Pancreas (tissue), 10 donors: ENCODE measurements at places on chromosomes 4 and X. TPM values are rescaled to one million over a fixed set of nuclear protein-coding genes. Genes with fewer than 3 reads are reported as not detected.

GRCh38 chrX:23497919-23498318, 163.3 kb downstream of the PTCHD1 start:
- DNase-seq = no peak

DNA sequence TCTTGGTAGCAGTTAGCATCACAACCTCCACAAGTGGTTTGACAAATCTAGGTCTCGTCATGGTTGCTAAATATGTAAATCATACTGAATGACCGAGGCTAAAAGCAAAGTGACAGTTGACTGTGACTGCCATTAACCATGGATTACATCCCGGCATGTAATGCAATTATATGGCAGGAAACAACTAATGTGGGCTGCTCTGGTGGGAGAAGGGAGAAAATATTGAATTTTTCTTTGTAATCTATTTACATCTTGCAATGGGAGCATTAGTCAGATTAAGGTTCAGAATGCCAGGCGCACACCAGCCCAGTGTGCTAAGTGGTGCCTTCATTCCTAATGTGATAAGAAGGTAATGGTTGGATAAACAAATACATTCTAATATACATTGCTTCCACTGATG, 35.8 kb downstream of the UNC5C start:
- no peak for DNase-seq

GRCh38 chr4:127509155-127509554, 123.6 kb upstream of the INTU start:
- DNase-seq = no peak

DNA sequence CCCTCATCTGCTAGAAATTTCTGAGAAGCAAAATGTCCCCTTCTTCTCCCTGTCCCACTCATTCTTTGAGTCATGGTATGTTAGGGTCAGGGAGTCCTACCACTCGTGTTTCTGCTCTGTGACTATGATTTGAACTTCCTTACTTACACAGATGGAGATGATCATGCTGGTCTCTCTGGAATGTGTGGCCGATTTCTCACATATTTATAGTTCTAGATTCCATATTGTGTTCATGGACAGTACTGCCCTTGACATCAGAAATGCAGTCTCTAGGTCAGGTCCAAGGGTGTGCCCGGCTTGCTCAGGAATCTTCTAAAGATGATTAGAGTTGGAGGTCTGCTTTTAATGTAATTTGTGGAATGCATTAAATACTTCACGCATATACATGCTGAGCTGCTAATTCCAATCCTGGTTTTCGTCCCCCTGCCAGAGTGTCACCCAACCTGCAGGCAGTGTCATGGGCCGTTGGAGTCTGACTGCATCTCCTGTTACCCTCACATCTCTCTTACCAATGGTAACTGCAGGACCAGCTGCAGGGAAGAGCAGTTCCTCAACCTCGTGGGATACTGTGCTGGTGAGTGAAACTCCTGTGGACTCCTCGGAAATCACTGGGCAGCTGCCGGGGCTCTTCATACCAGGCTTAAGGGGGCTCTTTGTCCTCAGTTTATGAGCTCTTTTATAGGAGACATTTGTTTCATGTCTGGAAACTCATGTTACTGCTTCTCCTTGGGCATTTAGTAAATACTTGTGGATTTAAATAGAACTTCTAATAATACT, 214.1 kb upstream of the ANXA3 start:
- no peak for DNase-seq

DNA sequence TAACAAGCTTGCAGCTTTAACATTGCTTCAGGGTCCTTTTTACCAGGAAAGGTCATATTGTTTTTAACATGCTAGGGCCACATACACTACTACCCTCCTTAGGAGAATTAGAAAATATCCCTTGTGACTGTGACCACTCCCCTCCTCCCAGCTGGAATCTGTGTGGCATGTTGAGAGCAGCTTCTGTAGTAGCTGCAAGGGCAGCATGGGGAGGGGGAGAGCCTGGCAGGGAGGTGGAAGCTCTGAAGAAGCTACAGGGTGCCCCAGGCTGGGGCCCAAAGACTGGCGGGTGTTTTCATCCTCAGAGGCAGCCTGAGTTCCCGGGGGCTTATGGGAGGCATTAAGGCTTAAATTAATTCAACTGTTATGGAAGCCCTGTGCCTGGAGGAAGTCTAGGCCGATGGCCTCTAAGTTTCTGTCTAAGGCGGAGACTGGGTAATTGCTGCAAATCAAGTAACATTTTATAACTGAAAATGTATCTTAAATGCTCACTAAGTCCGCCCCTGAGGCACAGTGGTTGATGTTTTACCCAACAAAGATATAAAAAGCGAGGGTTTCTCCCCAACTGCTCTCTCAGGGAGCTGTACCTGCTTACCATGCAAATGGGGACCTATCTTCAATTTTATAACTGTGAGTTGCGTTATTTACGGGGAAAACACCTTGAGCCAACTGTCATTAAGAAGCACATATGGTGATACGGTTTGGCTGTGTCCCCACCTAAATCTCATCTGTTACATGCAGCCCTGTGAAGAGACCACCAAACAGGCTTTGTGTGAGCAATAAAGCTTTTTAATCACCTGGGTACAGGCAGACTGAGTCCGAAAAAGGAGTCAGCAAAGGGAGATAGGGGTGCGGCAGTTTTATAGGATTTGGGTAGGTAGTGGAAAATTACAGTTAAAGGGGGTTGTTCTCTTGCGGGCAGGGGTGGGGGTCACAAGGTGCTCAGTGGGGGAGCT, 37.4 kb upstream of the STS start:
- no peak for DNase-seq

DNA sequence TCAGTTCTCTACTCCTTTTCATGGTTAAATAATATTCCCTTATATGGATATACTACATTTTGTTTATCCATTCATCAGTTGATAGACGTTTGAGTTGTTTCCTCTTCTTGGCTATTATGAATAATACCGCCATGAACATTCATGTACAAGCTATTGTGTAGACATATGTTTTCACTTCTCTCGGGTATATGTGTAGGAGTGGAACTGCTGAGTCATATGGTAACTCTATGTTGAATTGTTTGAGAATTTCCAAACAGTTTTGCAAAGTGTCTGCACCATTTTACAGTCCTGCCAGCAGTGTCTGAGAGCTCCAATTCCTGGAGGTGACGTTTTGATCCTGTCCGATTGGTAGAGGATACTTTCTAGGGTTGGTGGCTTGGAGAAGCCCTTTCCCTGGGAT, 23.6 kb downstream of the PLAC1 start:
- DNase-seq = no peak

DNA sequence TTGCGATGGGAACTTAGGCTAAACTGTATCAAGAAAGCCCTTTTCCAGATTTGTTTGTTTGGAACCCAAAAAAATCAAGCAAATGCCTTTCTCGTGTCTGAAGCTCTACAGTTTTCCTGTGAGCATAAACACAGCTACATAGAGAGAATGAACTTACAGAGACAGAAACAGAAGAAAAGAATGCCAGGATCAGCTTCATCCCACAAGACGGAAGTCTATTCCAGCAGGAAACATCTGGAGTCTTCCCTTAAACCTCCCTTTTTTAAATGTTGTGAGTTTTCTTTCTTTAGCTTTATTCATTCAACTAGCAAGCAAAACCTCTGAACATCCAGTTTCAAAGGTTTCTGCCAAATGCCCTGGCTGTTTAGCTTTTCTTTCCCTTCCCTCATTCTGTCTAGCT, 32.6 kb upstream of the ZFP42 start:
- no peak for DNase-seq

GRCh38 chr4:41184009-41184408, 30.3 kb downstream of the APBB2 start:
- DNase-seq = no peak

DNA sequence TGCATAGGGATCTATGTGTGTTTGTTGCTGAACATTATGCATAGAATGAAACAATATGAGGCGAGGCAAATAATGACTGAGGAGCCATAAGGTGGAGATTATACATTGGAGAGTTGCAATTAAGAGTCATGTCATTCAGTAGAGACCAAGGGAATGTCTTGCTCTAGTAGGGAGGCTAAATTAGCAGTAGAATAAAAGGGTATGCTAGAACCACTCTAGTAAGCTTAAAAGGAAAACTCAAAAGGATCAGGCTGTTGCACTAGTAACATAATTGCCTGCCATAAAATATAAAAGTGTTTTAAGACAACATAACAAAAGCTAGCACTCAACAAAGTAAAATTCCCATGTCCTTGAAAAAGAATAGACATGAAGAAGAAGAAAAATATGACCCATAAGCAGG, 586.2 kb upstream of the DIAPH2 start:
- DNase-seq = no peak

DNA sequence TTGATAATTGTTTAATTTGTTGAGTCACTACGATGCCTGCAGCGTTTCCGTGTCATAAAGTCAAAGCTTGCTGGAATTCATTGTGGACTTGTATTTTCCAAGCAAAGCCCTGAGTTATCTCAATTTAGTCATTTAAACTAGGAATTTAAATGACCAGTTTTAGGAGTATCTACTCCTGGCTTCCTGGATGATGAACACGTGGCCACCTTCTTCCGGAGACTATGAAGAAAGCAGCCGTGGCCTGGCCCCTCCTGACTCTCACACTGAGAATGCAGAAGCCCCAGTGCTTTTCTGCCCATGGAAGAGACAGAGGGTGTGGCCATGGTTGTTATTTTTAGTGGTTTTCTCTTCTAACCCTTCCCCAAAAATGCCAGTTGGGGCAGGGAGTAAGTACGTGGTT, 250.7 kb upstream of the GATB start:
- no peak for DNase-seq

DNA sequence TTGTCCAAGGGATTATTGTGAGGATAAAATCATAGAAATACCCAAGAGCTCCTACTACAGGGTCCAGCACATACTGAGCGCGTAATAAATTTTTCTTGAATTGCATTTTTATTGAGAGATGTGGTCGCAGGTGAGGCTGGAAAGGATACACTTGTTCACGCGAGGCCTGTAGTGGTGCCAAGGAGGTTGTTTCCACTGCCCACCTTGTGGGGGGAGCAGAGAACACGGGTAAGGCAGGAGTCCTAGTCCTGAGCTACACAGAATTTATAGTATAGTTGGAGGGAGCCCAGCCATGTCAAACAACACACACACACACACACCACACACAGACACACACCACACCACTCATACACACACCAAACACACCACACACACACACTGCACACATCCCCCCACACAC, 31.8 kb upstream of the CYP4V2 start:
- DNase-seq = no peak

DNA sequence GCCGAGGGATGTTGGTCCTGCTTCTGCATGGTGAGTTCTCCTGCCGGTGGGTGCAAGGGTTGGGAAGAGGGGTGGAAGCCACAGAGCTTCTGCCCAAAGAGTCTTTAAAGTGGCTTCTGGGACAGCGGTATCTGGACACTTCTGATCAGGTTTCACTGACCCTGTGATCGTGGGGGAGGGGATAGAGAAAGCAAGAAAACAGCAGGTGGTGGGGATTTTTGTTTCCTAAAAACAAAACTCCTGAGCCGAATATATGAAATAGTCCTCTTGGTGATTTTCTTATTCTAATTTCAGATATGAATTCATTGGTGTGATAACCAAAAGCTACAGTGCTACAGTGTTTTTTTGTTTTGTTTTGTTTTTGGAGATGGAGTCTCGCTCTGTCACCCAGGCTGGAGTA, 754 bp downstream of the NYX start:
- DNase-seq = no peak

GRCh38 chrX:45527834-45528233, 327.2 kb upstream of the DIPK2B start:
- DNase-seq = no peak

DNA sequence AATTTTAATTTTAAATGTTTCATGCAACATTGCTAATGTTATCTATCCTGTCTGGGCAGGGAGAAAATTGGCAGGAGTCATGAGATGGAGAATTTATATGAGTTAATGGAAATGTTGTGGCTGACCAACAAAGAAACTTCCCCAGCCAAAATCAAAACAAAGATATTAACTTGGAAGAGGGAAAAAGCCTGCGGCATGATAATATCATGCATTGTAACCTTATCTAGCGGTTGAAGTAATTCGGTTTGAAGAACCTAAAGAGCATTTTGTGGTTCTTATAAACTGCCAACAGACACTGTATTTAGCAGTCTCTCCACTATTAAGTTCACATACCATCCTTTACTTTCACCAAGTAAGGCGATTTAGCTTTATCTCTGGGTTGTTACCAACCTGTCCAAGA, 42.3 kb downstream of the DKK2 start:
- no peak for DNase-seq

DNA sequence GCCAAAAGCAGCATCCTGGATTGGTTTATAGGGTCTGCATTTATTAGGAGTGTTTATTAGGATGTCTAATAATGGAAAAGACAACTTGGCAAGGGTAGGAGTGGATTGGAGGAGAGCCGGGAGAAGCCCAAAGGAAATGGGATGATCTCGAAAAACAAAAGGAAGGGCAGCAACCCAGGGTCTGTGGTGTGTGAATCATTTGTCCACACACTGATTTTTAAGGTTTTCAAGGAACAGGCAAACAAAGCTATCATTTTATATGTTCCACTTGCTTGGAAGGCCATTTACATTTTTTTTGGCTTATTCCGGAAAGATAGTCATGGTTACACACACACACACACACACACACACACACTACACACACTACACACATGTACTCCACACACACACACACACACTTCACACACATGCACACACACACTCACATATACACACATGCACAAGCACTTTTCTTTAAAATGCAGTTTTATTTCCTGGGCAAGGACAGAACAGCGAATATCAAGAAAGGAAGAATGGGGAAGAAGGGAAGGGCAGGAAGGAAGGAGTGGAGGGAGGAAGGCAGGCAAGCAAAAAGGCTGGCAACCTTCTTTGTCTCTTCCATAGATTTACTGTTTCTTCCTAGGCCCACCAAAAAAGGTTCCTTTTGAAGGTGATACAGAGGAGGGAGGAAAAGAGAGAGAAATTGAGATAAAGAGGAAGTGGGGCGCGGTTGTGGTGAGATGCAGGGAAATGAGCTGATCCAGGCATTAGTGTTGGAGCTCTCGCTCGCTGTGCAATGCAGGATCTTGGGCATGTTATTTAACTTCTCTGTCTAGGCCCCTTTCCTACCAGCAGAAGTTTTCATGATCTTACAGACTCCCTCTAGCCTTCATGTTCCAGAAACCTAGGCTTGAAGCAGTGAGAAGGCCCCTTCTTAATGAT, 88.6 kb upstream of the MAML3 start:
- DNase-seq = no peak

- no peak for DNase-seq
These were observed 45.7 kb upstream of the GATB start for GRCh38 chr4:151806511-151806927.

The PJA1 gene
- total RNA-seq = 6.2 TPM

The HERC5 gene
- total RNA-seq = 3.2 TPM

The TAF7L gene
- total RNA-seq = not detected

The OTC gene
- total RNA-seq = 1.3 TPM

The TKTL1 gene
- not detected for total RNA-seq

The PWWP3B gene
- total RNA-seq = 4.0 TPM

The NDNF gene
- total RNA-seq = 0.24 TPM

The TEX13B gene
- not detected for total RNA-seq

The CCDC158 gene
- 0.46 TPM for total RNA-seq

The PCDH7 gene
- total RNA-seq = 0.28 TPM

The CLNK gene
- not detected for total RNA-seq

The STIM2 gene
- 14.8 TPM for total RNA-seq
